CD4-positive, alpha-beta T cell (primary cell): ENCODE measurements at places on chromosomes 1 and 21. TPM values are rescaled to one million over a fixed set of nuclear protein-coding genes. Genes with fewer than 3 reads are reported as not detected.

The TARDBP gene
- total RNA-seq, result 149 TPM

The LCE1F gene
- not detected for total RNA-seq

The RSPO1 gene
- not detected for total RNA-seq

The OLFML2B gene
- 0.08 TPM for total RNA-seq

The GBP6 gene
- 0.08 TPM for total RNA-seq

The CD101 gene
- total RNA-seq, result 2.2 TPM

The ZBTB37 gene
- total RNA-seq, result 15.1 TPM

The SCYL3 gene
- 3.5 TPM for total RNA-seq

The ACKR1 gene
- not detected for total RNA-seq

The IVL gene
- total RNA-seq, result not detected

The TTC22 gene
- total RNA-seq, result 4.4 TPM

The GCSAML gene
- total RNA-seq, result not detected

The C1QC gene
- total RNA-seq, result not detected

The CLDN17 gene
- total RNA-seq, result not detected

The HPDL gene
- total RNA-seq, result not detected

The SNRPE gene
- total RNA-seq, result 65.9 TPM

The CNR2 gene
- 0.05 TPM for total RNA-seq

The FAM3B gene
- total RNA-seq, result not detected

DNA sequence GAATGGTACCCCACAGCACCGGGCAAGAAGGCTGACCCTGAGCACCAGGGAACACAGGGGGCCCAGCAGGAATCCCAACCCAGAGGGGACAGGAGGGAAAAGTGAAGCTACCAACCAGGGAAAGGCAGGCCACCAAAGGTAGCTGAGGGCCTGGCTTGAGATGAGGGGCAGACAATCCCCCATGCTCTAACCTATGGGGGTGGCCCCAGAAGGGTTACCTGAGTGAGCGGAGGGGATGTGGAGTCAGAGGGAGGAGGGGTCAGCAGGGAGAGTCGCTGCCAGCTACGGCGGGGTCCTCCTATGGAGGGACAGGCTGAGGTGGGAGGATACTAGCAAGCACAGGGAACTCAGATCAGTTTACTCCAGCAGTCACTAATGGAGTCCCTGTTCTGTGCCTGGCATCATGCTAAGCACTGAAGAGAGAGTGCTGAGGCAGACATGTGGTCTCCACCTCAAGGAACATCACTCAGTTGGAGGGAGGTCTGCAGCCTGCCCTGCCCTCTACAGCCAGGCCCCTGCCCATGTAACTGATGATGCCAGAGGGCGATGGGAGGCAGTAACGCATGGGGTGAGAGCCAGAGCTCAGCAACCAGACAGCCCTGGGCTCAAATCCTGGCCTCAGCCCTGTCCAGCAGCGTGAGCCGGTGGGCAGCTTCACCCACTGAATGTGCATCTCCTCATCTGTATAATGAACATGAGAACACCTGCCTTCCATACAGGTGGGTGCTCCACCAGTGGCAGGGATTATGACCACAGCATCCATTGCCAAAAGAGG, 21.3 kb downstream of the CYB5RL start:
- DNase-seq, result no peak
- H3K4me3 ChIP-seq, result no peak overlapping the region
- no peaks in the 10 kb centered on the region for H3K27me3 ChIP-seq
- H3K4me1 ChIP-seq, result no peaks in the 10 kb centered on the region
- H3K36me3 ChIP-seq, result peaks cover 8% of the 10 kb centered on the region

GRCh38 chr1:212271234-212271633, 14.0 kb upstream of the PPP2R5A start:
- H3K4me3 ChIP-seq, result no peak overlapping the region
- H3K36me3 ChIP-seq, result no peaks in the 10 kb centered on the region
- no peaks in the 10 kb centered on the region for H3K4me1 ChIP-seq
- no peaks in the 10 kb centered on the region for H3K27me3 ChIP-seq
- H3K27ac ChIP-seq, result no peak overlapping the region

DNA sequence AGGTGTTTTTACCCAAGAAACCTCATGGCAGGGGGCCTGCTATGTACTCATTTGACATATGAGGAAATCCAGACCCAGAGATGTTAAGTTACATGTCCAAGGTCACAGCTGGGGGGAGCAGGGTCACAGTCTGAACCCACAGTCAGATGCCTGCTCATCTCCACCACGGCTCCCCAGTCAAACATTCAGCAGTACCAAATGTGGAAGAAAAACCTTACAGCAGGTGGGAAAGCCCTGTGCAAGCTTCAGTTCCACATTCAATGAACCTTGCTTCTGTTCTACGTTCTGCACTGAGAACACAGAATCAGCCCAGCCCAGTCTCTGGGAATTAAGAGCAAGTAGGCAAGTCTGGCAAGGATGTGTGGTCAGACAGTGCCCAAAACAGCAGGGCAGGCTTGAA, 35.2 kb downstream of the LRP8 start:
- H3K27me3 ChIP-seq, result no peaks in the 10 kb centered on the region
- no peak overlapping the region for H3K4me3 ChIP-seq
- peaks cover 41% of the 10 kb centered on the region for H3K4me1 ChIP-seq
- H3K36me3 ChIP-seq, result peaks cover 6% of the 10 kb centered on the region
- no peak overlapping the region for H3K27ac ChIP-seq

- H3K27me3 ChIP-seq, result no peaks in the 10 kb centered on the region
- no peaks in the 10 kb centered on the region for H3K4me1 ChIP-seq
- H3K4me3 ChIP-seq, result no peak overlapping the region
- H3K27ac ChIP-seq, result no peak overlapping the region
- no peak for DNase-seq
Observed at GRCh38 chr1:21705303-21705980, 36.3 kb upstream of the RAP1GAP start.

GRCh38 chr1:186699519-186699918, 19.3 kb upstream of the PTGS2 start:
- H3K4me3 ChIP-seq, result no peak overlapping the region
- no peak overlapping the region for H3K27ac ChIP-seq
- H3K4me1 ChIP-seq, result no peaks in the 10 kb centered on the region
- no peaks in the 10 kb centered on the region for H3K27me3 ChIP-seq

DNA sequence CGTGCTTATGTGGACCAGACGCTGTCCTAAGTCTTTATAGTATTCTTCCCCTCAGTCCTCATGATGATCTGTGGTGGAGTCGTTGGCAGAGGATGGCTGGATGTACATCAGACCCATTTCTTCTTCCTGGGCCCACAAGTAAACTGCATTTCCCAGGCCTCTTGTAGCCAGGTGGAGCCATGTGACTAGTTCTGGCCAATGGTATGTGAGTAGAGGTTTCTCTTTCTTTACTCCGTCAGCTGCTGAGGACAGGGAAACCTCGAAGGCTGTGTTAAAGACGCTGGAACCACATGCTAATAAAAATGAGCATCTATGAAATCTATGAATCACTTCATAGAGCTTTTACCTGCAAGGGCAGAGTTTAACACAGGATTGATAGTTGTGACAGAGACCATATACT, 18.7 kb upstream of the ZNF362 start:
- DNase-seq, result no peak
- H3K4me3 ChIP-seq, result no peak overlapping the region
- H3K27ac ChIP-seq, result no peak overlapping the region
- H3K36me3 ChIP-seq, result no peaks in the 10 kb centered on the region
- peaks cover 9% of the 10 kb centered on the region for H3K4me1 ChIP-seq

GRCh38 chr1:1037366-1038327, 17.7 kb downstream of the AGRN start:
- H3K4me3 ChIP-seq, result no peak overlapping the region
- H3K4me1 ChIP-seq, result peaks cover 34% of the 10 kb centered on the region
- peaks cover 37% of the 10 kb centered on the region for H3K27me3 ChIP-seq
- no peak overlapping the region for H3K27ac ChIP-seq
- DNase-seq, result no peak

GRCh38 chr1:23478896-23479665, 4.9 kb downstream of the ASAP3 start:
- no peak for DNase-seq
- H3K27me3 ChIP-seq, result peaks cover 30% of the 10 kb centered on the region
- H3K4me1 ChIP-seq, result peaks cover 11% of the 10 kb centered on the region
- no peak overlapping the region for H3K4me3 ChIP-seq

DNA sequence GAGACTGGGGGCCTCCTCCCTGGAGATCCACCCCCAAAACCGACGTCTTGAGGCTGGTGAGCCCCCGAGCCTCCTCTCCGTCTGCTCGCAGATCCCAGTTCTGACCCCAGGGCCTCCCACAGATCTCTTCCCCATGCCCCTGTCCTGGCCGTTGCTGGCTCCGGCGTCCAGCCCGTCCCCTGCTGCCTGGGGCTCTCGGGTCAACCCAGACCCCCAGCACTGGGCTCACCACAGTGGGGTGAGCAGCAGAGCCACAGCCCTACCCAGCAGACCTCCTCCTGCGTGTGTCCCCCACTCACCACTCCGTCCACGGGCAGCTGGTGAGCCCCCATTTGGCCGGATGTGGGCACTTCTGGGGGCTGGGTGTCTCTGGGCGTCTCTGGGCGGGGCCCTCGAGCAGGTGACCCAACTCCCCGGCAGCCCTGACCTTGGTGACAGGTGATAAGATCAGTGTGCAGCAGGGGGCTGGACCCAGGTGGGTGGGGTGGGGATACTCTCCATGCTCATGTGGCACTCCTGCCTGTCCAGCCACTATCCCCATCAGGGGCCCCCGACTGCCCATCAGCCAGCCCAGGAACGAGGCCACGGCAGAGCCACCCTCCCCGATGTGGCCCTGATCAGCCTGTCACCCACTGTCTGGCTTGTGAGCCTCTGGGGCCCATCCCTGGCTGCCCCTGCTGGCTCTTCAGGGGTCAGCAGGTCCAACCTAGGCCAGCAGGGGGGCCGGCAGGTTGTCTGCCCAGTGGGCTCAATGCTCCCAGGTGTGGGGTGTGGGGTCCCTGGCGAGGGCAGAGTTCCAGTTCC, 709 bp downstream of the TNFRSF14 start:
- peaks cover 44% of the 10 kb centered on the region for H3K36me3 ChIP-seq
- DNase-seq, result peak; percentile 47
- no peaks in the 10 kb centered on the region for H3K27me3 ChIP-seq

DNA sequence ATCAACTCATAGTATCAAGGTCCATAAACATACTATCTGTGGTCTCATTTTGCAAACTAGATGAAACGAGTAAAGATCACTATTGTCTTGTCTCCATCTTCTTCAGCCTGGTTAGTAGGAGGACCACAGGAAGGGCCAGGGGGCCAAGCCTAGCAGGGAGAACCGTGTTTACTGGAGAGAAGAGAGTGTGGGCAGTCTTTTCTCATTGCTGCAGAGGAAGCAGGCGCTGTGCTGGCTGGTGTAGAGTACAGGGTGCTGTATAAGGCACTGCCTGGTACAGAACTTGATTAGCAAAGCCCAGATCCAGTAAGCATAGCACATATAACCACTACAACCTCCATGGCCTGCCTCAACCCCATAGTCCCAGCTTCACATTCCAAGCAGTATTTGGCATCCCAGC, 10.0 kb upstream of the B4GALT3 start:
- H3K4me3 ChIP-seq, result no peak overlapping the region
- no peaks in the 10 kb centered on the region for H3K36me3 ChIP-seq
- peaks cover 89% of the 10 kb centered on the region for H3K4me1 ChIP-seq
- DNase-seq, result no peak
- peak overlapping the region; percentile 61 for H3K27ac ChIP-seq

- H3K36me3 ChIP-seq, result no peaks in the 10 kb centered on the region
- H3K4me1 ChIP-seq, result no peaks in the 10 kb centered on the region
- no peak overlapping the region for H3K4me3 ChIP-seq
- no peak for DNase-seq
- H3K27ac ChIP-seq, result no peak overlapping the region
Observed at GRCh38 chr1:89975540-89976125, 19.3 kb upstream of the ZNF326 start.

- no peak overlapping the region for H3K4me3 ChIP-seq
- peaks cover 8% of the 10 kb centered on the region for H3K4me1 ChIP-seq
- no peak overlapping the region for H3K27ac ChIP-seq
- H3K36me3 ChIP-seq, result peaks cover 3% of the 10 kb centered on the region
Observed at GRCh38 chr1:8457760-8458381, 140.0 kb downstream of the SLC45A1 start.

DNA sequence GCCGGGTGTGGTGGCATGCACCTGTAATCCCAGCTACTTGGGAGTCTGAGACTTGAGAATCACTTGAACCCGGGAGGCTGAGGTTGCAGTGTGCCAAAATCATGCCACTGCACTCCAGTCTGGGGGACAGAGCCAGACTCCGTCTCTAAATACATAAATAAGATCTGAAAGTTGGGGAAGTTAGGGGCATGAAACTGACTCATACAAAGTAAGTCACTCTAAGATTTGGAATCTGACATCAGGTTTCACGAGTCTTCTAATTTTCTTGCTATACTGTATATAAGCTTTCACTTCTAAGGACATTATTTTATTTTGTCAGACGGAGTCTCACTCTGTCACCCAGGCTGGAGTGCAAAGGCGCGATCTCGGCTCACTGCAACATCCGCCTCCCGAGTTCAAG, 30.1 kb downstream of the RNF19B start:
- no peak overlapping the region for H3K27ac ChIP-seq
- no peaks in the 10 kb centered on the region for H3K4me1 ChIP-seq
- H3K27me3 ChIP-seq, result no peaks in the 10 kb centered on the region
- H3K4me3 ChIP-seq, result no peak overlapping the region
- DNase-seq, result no peak
- H3K36me3 ChIP-seq, result peaks cover 47% of the 10 kb centered on the region

GRCh38 chr1:236009857-236010256, 55.0 kb downstream of the NID1 start:
- H3K36me3 ChIP-seq, result no peaks in the 10 kb centered on the region
- H3K27ac ChIP-seq, result no peak overlapping the region
- H3K27me3 ChIP-seq, result no peaks in the 10 kb centered on the region
- no peaks in the 10 kb centered on the region for H3K4me1 ChIP-seq
- no peak overlapping the region for H3K4me3 ChIP-seq

- H3K27ac ChIP-seq, result no peak overlapping the region
- no peaks in the 10 kb centered on the region for H3K4me1 ChIP-seq
- no peak overlapping the region for H3K4me3 ChIP-seq
- H3K36me3 ChIP-seq, result no peaks in the 10 kb centered on the region
- H3K27me3 ChIP-seq, result no peaks in the 10 kb centered on the region
Observed at GRCh38 chr21:28282833-28283232, 709.8 kb downstream of the LTN1 start.

DNA sequence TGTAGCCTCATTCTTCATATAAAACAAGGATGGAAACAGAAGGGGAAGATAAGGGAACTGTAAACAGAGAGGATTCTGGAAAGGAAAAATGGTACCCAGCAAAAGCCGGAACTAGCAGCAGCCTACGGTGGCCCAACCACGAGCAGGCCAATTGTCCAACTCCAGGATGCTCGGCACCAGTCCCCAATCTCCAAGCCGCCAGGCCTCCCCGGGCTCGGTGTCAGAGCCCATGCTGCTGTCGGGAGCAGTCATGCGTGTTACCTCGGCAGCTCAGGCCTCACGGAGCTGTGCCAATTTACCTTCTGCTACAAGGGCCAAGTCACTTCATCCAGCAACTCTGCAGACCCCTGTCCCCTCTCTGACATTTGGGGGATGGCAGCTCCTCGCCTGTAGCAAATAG, 130.8 kb downstream of the ZBTB18 start:
- H3K27me3 ChIP-seq, result no peaks in the 10 kb centered on the region
- H3K4me3 ChIP-seq, result no peak overlapping the region
- no peaks in the 10 kb centered on the region for H3K4me1 ChIP-seq
- DNase-seq, result no peak

DNA sequence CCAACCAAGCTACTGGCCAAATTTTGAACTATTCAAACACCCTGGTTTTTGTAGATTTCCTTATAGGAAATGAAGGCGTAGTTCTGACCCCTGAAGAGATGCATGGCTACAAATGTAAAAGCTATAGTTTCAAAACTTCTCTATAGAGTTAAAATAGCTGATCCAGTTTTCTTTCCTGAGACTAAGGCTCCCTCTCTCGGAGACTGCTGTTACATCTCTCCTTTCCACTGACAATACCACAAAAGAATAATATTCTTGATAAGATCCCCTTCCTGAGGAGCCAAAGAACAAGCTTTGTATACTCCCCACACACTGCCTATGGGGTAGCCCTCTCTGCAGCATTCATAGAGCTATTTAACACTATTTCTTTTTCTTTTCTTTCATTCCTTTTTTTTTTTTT, 6.7 kb upstream of the CFAP126 start:
- H3K4me3 ChIP-seq, result no peak overlapping the region
- no peaks in the 10 kb centered on the region for H3K4me1 ChIP-seq
- no peak for DNase-seq
